Activated T-helper 2 cell treated with anti-CD3 and anti-CD28 coated beads, Interferon-gamma antibody, Interleukin-2, Interleukin-4, amounts not matched to agents 10 μg/mL and 5 μg/mL and 100 μg/mL, durations not matched to agents 14 hours and 24 hours and 36 hours (primary cell): ENCODE measurements at places on chromosomes 3 and 15.
A peak's percentile ranks its signal among the peaks of the same experiment; 100 is the strongest.

GRCh38 chr3:58899159-58899952 lies 150.5 kb downstream of the CFAP20DC start:
- peak; percentile 36 for DNase-seq

DNA sequence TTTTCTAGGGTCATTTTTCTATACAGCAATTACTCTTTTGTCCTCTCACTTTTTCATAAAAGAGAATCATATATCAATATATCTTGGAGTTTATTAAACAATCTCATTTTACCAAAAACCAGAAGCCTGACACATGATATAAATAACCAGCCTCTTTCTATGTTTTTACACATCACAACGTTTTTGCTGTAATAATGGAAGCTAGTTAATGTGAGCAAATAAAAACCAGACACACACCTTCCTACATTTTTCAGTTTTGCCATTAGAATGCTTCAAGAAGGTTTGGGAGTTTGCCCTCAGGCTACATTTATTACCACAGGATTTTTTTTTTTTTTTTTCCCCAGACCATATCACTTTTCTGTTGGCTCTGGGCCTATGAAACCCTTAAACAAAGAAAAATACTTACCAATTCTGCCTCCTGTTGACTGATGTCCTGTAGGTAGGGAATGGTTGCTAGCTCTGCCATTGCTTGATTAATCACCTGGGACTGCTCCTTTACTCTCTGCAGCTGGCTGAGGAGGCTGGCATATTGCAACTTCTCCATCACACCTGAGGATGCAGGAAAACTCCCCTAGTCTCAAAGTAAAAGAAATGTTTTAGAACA lies 165.5 kb downstream of the ECT2 start:
- no peak for DNase-seq

GRCh38 chr3:12985148-12985547 lies 88.1 kb downstream of the IQSEC1 start:
- no peak for DNase-seq

DNA sequence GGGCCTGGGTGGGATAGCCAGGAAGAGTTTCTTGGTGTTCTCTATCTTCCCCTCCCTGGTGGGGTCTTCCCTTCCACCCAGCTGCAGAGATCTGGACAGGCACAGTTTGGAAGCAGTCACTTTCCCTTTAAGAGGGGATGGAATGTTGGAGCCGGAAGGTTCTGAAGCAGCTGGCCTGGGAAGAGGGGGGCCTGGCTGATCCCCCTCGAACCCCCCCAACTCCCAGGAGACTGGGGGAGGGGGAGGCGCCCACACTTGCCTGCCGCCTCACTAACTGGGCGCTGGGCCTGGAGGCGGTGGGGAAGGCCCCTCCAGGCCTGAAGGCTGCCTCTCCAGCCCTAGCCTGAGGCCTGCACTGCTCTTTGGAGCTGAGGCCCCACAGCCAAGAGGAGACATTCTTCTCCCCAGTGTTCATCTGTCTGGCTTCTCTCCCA lies 1.4 kb downstream of the DVL3 start:
- no peak for DNase-seq

DNA sequence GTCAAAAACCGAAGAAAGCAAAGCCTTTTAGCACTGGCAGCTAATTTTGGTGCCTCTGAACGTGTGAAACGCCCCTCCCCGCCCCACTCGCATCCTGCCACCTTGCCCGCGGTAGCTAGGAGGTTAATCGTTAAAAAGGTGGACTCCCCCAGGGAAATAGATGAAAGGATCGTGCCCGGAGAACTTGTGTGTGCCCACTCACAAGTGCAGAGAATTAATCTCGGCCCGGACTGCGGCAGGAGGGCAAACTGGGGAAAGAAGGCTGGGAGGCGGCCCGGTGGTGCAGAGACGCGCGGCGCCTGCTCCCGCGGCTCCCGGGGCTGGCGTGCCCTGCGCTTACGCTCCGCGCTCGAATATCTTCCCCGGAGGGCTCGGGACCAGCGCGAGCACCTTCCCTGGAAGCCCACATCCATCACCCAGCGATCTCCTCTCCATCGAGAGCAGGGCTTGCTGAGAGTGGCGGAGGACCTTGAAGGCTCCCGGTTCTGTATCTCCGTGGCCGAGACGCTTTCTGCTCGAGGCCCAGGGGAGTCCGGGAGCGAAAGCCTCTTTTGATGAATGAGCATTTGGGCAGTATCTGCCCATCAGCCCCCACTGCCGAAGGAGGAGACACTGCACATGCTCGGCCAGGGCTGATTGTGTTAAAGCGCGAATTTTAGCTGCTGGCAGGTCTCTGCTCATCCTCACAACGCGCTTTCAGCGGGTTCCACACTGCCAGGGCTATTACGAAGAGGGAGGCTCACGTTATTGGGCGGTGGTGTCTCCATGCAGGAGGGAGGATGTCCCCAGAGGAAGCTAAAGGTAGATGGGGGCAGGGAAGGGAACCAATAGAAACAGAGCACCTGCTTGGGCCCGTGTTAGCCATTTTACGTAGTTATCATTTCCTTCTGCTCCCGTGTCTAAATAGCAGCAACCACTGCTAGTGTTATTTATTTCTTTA lies 1.3 kb upstream of the SPTSSB start:
- DNase-seq: no peak

- no peak for DNase-seq
Measured at GRCh38 chr15:50925281-50925680, 16.8 kb downstream of the AP4E1 start.
